ENCODE measurements at places on chromosomes 5 and 9.

GRCh38 chr9:27261517-27262211 is 35.3 kb downstream of the EQTN start:
- DNase-seq = no peak

- DNase-seq = no peak
Measured at GRCh38 chr9:116539549-116539948, 147.6 kb upstream of the TRIM32 start.

- DNase-seq = no peak
Measured at GRCh38 chr5:97131139-97131710, 11.2 kb downstream of the LIX1 start.

GRCh38 chr9:90142580-90142979 is 500.0 kb downstream of the DIRAS2 start:
- peak; percentile 58 for DNase-seq

- no peak for DNase-seq
Measured at GRCh38 chr9:125654121-125654520, 52.9 kb downstream of the MAPKAP1 start.

DNA sequence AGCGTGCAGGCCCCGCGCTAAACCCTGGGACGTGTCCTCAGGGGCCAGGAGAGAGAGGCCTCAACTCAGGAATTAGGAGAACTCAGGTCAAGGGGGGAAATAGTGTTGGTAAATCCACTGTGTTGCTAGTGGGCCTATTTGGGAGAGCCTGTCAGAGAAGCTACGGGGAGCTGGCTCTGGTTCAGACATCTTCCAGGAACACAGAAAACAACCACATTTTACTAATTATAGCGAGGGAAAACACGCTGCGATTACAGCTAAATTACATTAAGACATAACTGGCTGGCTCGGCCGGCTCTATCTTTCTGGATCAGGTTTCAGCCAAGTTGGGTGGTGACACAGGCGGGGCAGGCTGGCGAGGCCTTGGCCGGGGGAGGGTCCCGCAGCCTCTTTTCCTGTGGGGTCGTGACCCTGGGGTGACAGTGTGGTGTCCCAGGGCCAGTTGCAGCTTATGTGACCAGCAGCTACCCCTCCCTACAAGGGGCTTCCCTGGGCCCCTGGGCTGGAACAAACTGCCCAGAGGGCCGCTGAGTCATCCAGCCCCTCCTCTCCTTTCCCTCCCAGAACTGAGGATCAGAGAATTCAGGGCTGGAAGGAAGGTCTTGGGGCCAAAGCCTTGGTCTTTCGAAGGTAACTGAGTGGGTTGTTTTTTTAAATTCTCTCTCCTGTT is 75.1 kb downstream of the FGF18 start:
- no peak for DNase-seq

DNA sequence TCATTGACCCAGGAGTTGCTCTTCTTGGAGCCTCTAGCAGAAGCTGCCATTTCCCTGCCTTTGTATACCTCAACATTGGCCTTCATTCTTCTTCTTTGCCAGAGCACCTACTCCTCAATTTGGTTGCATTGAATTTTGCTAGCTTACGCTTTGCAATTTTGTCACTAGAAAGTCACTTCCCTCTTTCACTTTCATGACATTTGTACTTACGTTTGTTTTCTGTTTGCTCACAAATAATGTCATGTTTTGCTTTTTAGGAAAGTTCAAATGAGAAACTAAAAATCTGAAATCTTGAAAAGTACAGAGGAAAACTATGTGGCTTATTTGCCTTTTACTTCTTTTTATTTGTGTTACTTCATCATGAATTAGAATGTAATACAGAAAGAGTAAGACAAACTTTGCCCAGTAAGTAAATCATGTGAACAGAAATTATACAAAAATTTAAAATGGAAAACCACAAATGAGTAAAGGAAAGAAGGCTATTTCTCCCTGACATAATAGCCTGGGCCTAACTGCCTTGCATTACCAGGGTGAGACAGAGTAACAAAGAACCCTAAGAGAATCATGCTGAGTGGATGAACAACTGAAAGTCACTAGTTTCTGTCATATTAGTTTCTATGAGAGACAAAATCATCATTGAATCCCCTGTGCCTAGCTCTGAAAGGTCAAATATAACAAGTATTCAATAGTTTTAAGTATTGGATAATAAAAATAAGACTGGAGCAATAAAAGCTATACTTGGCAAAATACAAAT is 7.4 kb upstream of the IFNA1 start:
- no peak for DNase-seq

DNA sequence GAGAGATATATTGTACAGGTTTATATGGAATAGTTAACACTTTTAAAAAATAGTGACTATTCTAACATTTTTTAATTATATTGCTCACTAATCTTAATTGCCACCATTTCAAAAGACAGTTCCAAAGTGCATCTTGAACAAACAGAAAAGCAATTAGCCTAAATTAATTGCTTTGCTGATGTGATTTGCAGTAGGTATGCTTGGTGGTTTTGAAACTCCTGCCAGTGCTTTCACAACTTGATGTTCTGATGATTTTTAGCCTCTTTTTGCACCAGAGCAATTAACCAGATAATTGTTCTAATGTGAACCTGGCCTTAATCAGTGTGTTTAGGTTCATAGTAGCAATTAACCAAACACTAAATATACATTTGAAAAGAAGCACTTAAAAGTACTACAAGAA is 207.6 kb downstream of the FBXL17 start:
- DNase-seq = no peak

GRCh38 chr5:110043025-110043424 is 353.3 kb downstream of the MAN2A1 start:
- DNase-seq = no peak

- no peak for DNase-seq
Measured at GRCh38 chr9:15086156-15086763, 176.0 kb upstream of the FREM1 start.

GRCh38 chr5:181186986-181187499 is 18.0 kb downstream of the TRIM7 start:
- no peak for DNase-seq

- DNase-seq = no peak
Measured at GRCh38 chr9:87223392-87224246, 274.0 kb upstream of the DAPK1 start.

DNA sequence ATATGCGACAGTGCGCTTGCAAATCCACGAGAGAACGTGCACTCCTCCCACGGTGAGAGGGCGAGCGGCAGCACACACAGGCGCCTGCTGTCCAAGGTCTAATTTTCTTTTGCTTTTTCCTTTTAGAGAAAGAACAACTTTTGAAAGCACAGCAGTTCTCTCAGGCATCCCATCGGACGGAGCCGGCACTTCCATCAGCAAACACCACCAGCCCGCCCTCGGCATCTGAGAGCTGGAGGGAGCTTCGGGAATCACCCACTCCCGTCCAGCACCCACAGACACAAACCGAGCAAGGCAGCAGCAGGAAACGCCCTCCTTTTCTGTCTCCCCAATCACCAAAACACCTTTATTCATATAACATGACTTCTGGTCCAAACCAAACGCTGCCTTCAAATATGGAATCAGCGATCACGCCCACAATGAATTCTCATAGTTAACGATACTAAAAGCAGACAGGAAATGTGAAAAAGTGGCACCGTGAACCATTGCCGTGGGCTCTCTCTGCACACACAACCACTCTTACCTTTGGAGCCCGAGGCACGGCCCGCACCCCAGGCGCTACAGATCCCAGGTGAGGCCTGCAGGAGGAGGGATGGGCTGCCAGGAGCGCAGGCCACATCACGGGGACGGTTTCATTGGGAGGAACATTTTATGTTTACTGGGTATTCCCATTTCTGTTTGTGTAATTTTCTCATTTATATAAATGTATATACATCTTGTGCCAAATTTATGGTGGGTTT is 14.2 kb downstream of the LPCAT1 start:
- no peak for DNase-seq

- no peak for DNase-seq
Measured at GRCh38 chr5:131795228-131795627, 1.6 kb downstream of the FNIP1 start.

DNA sequence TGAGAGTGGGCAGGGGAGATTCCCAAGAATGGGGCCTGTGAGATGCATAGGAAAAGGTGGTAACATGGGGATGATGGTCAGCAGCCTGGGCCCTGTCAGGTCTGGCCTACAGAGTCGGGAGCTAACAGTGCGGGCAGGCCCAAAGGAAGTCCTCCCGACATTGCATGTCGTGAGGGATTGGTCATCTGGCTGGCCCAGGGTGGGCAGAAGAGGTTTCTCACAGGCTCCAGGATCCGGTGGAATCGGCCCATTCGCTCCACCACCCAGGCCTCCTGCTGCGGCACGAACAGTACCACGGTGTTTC is 514 bp downstream of the STOML2 start:
- no peak for DNase-seq

- DNase-seq = no peak
Measured at GRCh38 chr9:28301281-28301680, 728.0 kb upstream of the C9orf72 start.

DNA sequence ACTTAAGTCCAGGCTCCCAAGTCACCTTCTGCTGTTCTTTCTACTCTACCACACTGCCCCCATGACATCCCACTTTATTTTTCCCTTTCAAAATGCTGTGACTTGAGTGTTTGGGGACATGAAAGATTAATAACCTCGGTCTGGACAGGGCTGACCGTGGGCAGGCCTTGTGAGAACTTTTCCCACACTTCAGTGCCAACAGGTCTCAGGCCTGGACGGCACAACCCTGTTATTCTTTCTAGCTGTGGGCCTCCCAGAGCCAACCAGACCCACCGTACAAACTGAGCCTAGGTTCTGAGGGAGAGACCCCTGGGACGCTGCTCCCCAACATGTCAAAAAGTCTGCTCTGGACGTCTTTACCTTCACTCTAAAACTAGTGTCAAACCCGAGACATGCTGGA is 153.4 kb downstream of the CEP120 start:
- no peak for DNase-seq

DNA sequence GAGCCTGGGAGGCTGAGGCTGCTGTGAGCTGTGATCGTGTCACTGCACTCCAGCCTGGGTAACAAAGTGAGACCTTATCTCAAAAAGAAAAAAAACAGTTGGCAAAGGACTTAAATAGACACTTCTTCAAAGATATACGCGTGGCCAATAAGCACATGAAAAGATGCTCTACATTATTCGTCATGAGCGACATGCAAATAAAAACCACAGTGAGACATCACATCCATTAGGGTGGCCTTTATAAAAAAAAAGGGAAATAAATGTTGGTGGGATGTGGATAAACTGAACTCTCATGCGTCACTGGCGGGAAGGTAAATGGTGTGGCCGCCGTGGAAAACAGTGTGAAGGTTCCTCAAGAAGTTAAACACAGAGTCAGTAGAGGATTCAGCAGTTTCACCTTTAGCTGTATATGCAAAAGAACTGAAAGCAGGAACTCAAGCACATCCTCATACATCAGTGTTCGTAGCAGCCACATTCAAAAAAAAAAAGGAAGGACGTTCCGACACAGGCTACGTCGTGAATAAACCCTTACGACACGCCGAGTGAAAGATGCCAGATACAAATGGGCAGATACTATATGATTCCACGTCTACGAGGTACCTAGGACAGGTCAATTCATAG is 24.5 kb upstream of the NRARP start:
- no peak for DNase-seq

DNA sequence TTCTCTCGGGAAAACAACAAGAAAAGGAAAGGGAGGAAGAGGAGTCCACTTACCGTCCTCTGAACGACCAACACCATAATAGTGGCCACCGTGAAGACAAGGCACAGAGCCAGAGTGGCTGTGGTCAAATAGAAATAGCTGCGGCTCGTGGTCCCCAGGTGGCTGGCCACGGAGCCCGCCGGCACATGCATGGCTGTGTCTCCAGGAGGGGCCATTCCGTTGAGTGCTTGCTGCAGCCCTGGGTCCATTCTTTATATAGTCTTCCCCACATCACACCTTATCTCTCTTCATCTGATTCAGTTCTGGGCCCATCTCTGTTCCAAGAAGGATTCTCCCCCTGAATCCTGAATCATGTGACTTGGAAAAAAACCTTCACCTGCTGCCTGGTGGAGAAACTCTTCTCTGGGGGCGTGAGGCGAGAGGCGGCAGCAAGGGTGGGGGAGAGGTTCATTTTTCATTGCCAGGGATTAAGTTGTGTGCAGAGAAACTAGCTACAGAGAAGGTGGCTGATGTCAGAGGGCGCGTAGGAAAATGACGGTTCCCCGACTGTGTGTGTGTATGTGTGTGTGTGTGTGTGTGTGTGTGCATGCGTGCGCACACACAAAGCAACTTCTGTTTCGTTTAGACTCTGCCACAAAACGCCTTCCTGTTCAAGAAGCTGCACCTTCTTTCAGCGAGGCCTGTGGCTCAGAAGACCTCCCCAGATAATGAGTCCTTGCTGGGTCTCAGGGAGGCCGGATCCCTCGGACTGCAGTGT is at the start of gene TNFSF8:
Gene TNFSF8, minus strand, starts transcription at position 536 of the 757 bp plus-strand sequence. Its CDS starts 288 bp downstream, at position 248.
- DNase-seq = peak; percentile 61
